ENCODE measurements at places on chromosomes 7 and 10. TPM values are rescaled to one million over a fixed set of nuclear protein-coding genes. Genes with fewer than 3 reads are reported as not detected.
A peak's percentile ranks its signal among the peaks of the same experiment; 100 is the strongest.

DNA sequence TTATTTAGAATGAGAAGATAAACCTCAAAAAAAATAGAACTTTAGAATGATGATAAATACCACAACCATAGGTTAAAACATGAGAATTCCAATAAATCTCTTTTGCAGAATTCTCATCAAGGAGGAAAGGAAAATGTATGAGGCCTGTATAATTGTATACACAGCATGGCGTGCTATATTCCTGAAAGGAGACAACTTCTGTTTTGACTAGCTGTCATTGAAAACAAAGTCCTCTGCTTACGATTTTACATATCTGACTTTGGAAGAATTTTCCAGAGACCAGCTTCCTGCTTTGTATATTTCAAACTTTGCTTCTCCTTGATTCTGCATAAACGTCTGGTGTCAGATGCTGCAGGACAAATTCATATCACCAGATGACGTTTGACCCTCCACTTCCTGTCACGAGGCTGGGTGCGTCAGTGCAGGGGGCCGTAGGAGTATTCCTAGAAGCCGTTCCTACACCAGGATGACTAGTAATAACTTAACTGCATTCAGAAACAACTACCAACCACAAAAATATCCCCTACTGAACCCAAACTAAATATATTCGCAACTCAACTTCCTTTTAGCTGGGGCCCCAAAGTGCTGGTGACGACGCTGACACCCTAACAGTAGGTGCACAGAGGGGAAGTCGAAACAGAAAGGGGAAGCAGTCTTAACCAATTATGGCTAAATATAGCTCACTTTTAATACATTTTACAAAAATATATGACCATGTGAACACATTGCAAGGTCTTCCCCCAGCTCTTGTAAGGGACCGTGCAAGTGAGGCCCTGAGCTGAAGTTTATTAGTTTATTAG is 178.6 kb upstream of the INHBA start:
- H3K27me3 ChIP-seq, result no peaks in the 10 kb centered on the region
- H3K4me3 ChIP-seq, result no peak overlapping the region
- H3K36me3 ChIP-seq, result no peaks in the 10 kb centered on the region
- peaks cover 10% of the 10 kb centered on the region for H3K4me1 ChIP-seq

GRCh38 chr7:129529643-129530042 is 27.3 kb downstream of the SMKR1 start:
- no peaks in the 10 kb centered on the region for H3K36me3 ChIP-seq
- H3K27me3 ChIP-seq, result no peaks in the 10 kb centered on the region

DNA sequence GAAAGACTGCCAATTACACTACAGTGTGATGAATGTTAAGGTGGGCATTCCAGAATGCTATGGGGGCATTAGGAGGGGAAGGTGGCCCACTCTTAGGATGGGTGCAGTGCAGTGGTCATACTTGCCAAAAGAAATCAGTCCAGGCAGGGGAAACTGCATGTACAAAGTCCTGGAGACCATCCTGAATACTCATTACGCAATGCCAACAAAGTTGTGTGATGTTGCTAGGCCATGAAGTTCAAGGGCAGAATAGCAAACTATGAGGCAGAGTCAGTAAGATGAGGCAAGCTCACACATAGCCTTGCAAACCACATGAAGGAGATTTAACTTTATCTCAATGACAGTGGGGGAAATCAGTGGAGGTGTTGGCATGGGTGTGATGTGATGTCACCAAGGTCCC is 49.8 kb upstream of the SLC35B4 start:
- H3K4me3 ChIP-seq, result no peak overlapping the region
- H3K36me3 ChIP-seq, result no peaks in the 10 kb centered on the region

- H3K36me3 ChIP-seq, result no peaks in the 10 kb centered on the region
- DNase-seq, result no peak
- H3K4me1 ChIP-seq, result no peaks in the 10 kb centered on the region
- H3K27ac ChIP-seq, result no peak overlapping the region
- H3K27me3 ChIP-seq, result no peaks in the 10 kb centered on the region
- no peak overlapping the region for H3K4me3 ChIP-seq
Observed at GRCh38 chr7:99876491-99876890, 342 bp downstream of the OR2AE1 start.

DNA sequence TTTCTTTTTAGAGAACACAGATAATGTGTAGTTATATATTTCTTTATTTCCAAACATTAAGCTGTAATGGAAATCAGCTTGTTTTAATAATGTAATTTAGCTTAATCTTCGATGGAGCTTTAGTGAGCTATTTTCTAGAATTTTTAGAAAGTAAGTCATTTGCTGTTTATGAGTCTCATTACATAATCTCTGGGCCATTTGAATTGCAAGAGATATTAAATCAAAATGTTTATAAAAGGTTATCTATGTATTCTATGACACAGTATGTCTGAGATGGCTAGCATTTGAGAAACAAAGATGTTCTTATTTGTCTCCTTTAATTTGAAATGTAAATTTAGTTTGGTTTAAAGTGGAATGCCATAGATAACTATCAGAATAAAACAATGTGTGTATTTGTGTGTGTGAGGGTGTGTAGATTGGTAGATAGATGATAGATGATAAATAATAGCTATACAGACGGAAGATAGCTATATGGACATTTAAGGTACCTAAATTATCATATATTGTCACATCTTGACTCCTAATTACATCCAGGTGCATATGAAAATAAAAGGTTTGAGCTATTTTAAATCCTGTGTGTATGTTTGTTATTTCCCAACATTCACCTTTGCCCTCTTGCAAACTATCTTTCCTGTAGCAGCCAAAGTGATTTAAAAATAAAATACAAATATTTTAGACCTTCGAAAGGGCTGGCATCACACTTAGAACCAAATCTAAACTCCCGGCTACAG is 478.0 kb upstream of the KLF6 start:
- H3K27ac ChIP-seq, result no peak overlapping the region
- no peaks in the 10 kb centered on the region for H3K27me3 ChIP-seq
- H3K4me3 ChIP-seq, result no peak overlapping the region
- no peaks in the 10 kb centered on the region for H3K4me1 ChIP-seq
- no peak for DNase-seq
- H3K36me3 ChIP-seq, result no peaks in the 10 kb centered on the region

- no peak overlapping the region for H3K27ac ChIP-seq
- no peak overlapping the region for H3K4me3 ChIP-seq
- no peaks in the 10 kb centered on the region for H3K4me1 ChIP-seq
- H3K36me3 ChIP-seq, result no peaks in the 10 kb centered on the region
Observed at GRCh38 chr7:140304191-140304799, 94.0 kb downstream of the SLC37A3 start.

- no peaks in the 10 kb centered on the region for H3K36me3 ChIP-seq
- no peak for DNase-seq
- no peaks in the 10 kb centered on the region for H3K4me1 ChIP-seq
- H3K27ac ChIP-seq, result no peak overlapping the region
- no peak overlapping the region for H3K4me3 ChIP-seq
Observed at GRCh38 chr10:97590082-97590747, 694 bp downstream of the C10orf62 start.

DNA sequence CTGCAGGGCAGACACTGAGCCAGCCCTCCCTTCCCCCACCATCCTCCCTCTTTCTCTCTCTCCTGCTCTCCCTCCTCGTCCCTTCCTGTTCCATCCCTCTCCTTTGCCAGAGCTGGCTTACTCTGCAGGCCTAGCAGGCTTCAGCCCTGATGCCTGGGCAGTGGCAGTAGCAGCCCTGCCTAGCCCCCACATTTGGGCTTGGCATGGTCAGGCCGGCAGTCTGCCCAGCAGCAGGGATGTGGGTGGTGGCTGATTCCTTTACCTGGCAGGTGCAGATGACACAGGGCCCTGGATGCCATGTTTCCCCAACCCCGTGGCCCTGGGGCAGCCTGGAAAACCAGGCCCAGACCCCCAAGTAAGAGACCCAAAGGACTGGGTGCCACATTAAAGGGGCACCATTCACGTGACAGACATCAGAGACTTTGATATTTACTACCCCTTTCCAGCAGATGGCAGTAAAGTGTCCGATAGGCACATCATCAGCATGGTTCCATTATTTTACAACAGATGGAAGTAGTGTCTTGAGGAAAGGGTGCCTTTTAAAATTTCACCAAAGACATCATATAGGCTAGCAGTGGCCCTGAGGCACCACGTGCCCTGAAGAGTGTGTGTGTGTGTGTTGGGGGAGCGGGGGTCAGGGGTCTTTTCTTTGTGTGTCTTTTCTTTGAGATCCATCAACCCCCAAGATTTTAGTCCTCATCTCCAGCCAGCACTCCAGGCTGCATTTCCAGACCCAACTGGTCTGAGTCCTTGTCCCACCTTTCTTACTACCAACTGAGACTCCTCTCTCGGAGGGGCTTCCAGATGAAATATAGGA is 5.9 kb downstream of the KCP start:
- H3K36me3 ChIP-seq, result no peaks in the 10 kb centered on the region
- H3K4me3 ChIP-seq, result no peak overlapping the region
- DNase-seq, result peak; percentile 69
- no peaks in the 10 kb centered on the region for H3K27me3 ChIP-seq
- H3K4me1 ChIP-seq, result no peaks in the 10 kb centered on the region
- no peak overlapping the region for H3K27ac ChIP-seq

- no peaks in the 10 kb centered on the region for H3K4me1 ChIP-seq
- H3K27ac ChIP-seq, result no peak overlapping the region
- H3K36me3 ChIP-seq, result no peaks in the 10 kb centered on the region
- H3K27me3 ChIP-seq, result no peaks in the 10 kb centered on the region
- no peak overlapping the region for H3K4me3 ChIP-seq
Observed at GRCh38 chr7:42253316-42253715, 16.3 kb upstream of the GLI3 start.

GRCh38 chr7:158394936-158395335 is 192.7 kb downstream of the PTPRN2 start:
- no peaks in the 10 kb centered on the region for H3K27me3 ChIP-seq
- H3K36me3 ChIP-seq, result no peaks in the 10 kb centered on the region
- no peaks in the 10 kb centered on the region for H3K4me1 ChIP-seq

DNA sequence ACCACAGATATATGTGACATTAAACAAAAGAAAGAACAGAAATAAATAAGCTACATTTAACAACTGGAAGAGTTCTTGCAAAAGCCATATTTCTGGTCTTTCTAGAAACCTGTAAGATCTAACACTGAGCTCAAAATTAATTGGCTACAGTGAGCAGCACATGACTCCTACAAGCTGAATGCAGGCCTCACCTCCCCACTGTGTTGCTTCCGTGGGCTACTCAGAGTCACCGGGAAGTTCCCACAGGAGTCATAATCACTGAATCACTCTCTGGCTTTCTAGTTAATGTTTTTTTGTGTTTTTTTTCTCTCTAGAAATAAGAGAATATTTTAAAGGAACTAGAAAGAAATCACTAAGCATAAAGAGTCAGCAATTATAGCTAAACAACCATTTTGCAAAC is 10.2 kb upstream of the MRPS24 start:
- no peaks in the 10 kb centered on the region for H3K27me3 ChIP-seq
- no peak overlapping the region for H3K4me3 ChIP-seq
- H3K36me3 ChIP-seq, result peaks cover 17% of the 10 kb centered on the region
- DNase-seq, result no peak

DNA sequence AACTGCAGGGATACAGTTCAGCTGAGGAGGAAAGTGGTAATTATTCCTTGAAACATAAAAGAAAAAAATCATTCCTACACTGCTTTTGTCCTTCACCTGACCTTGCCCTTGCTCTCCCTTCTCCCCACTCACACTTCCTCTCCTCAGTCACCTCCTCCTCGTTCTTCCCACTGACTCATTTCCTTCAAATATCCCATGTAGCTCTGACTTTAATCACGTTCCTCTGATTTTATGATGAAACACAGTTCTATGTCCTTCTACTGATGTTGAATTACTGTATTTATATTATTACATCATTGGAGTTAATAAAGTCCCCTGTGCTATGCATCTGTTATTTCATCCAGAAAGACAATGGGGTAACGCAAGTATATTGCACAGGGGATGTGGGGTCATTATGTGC is 575.6 kb downstream of the POM121L12 start:
- DNase-seq, result no peak
- no peaks in the 10 kb centered on the region for H3K4me1 ChIP-seq
- H3K27me3 ChIP-seq, result no peaks in the 10 kb centered on the region

DNA sequence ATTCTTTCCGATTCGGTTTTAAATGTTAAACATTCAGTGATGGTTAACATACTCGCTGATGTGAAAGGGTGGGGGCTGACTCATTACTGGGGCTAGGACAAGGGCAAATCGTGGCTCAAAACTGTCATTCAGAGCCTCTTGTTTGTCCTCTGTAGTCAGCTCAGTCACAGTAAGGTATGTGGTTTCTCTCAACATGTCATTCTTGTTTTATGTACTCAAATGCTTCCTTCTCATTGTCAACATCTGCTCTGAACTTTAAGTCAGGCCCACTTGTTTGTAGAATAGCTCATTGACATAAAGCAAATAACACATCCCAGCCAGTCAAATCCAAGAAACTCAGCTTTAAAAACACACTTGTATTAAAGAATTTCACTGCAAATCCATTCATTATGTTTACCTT is 7.3 kb downstream of the SLC16A9 start:
- no peak for DNase-seq
- H3K27ac ChIP-seq, result no peak overlapping the region
- H3K4me1 ChIP-seq, result no peaks in the 10 kb centered on the region
- H3K27me3 ChIP-seq, result no peaks in the 10 kb centered on the region

DNA sequence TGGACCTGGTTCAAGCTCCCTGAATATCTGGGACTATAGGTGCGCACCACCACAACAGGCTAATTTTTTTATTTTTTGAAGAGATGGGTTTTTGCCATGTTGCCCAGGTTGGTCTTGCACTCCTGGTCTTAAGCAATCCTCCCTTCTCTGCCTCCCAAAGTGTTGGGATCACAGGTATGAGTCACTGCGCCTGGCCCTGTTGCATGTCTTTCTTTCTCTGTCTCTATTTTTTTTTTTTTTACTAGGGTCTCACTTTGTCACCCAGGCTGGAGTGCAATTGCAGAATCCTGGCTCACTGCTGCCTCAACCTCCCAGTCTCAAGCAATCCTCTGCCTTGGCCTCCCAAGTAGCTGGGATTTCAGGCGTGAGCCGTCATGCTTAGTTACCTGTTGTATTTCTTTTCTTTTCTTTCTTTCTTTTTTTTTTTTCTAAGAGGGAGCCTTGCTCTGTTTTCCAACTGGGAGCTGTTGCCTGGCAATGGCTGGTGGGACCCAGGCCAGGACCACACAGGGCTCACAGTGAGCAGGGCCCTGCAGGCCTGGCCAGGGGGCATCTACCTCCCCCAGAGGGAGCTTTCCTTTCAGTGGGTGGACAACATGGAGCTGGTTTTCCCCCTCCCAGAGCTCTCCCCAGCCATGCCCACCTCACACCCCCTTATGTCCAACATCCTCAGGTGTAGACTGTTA is 6.0 kb downstream of the MYL7 start:
- no peak for DNase-seq
- H3K36me3 ChIP-seq, result peaks cover 8% of the 10 kb centered on the region
- peaks cover 61% of the 10 kb centered on the region for H3K4me1 ChIP-seq
- no peaks in the 10 kb centered on the region for H3K27me3 ChIP-seq

GRCh38 chr10:119100434-119101238 is 3.3 kb upstream of the DENND10 start:
- no peaks in the 10 kb centered on the region for H3K4me1 ChIP-seq
- no peak for DNase-seq
- no peak overlapping the region for H3K27ac ChIP-seq
- H3K27me3 ChIP-seq, result no peaks in the 10 kb centered on the region
- no peaks in the 10 kb centered on the region for H3K36me3 ChIP-seq
- no peak overlapping the region for H3K4me3 ChIP-seq

The ANKRD2 gene
- not detected for polyA plus RNA-seq

The HGF gene
- polyA plus RNA-seq, result 0.82 TPM

The HOXA9 gene
- polyA plus RNA-seq, result not detected

The NEBL gene
- polyA plus RNA-seq, result 317 TPM

The CHAT gene
- polyA plus RNA-seq, result not detected

The RELN gene
- 19.2 TPM for polyA plus RNA-seq

The SPDYE16 gene
- 0.87 TPM for polyA plus RNA-seq

The EGR2 gene
- polyA plus RNA-seq, result 0.94 TPM

The BCAP29 gene
- 35.9 TPM for polyA plus RNA-seq

The COL17A1 gene
- polyA plus RNA-seq, result 0.18 TPM

The TACC2 gene
- polyA plus RNA-seq, result 75.7 TPM

The CLDN4 gene
- polyA plus RNA-seq, result 1.9 TPM

The ZP3 gene
- polyA plus RNA-seq, result not detected
